ENCODE measurements at places on chromosomes 3 and 15. TPM values are rescaled to one million over a fixed set of nuclear protein-coding genes. Genes with fewer than 3 reads are reported as not detected.

The ROPN1 gene
- total RNA-seq = 0.16 TPM

The LINGO1 gene
- total RNA-seq = 45.7 TPM

DNA sequence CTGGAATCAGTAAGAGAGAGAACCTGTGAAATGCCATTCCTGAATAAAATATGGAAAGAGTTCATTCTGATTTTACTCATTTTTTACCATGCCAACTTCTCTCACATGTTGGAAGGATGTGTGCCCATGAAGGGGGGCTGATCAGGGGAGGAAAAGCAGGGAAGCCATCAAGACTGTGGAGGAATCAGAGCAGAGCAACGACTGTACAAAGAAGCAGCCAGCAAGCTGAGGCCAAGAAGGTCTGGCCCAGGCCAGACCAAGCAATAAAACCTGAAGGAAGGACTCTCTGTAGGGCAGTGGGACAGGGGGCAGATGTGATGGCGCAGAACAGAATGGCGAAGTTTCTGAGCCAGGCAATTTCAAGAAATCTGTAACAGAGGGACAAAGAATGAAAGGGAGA is 24.0 kb upstream of the ARNT2 start:
- no peak for DNase-seq

- no peak for DNase-seq
These were observed 29.5 kb downstream of the ABHD2 start for GRCh38 chr15:89117790-89118189.

GRCh38 chr3:171444001-171444690 is 16.1 kb downstream of the TNIK start:
- no peak for DNase-seq

The CATSPER2 gene
- total RNA-seq = 4.2 TPM

Data from occipital lobe (tissue), 3 donors.